ENCODE measurements at places on chromosomes 3 and 15. TPM values are rescaled to one million over a fixed set of nuclear protein-coding genes. Genes with fewer than 3 reads are reported as not detected.

- peak; percentile 39 for DNase-seq
- no peak overlapping the region for H3K27ac ChIP-seq
- H3K4me1 ChIP-seq = no peaks in the 10 kb centered on the region
- H3K27me3 ChIP-seq = 0 out of 2 replicates have a peak, but pooled peaks cover 7% of the 10 kb centered on the region
- H3K36me3 ChIP-seq = no peaks in the 10 kb centered on the region
These were observed 22.3 kb upstream of the LINGO1 start for GRCh38 chr15:77654975-77655374.

GRCh38 chr3:98592345-98592935, 971 bp downstream of the CPOX start:
- H3K4me1 ChIP-seq = peaks cover 12% of the 10 kb centered on the region
- peak overlapping the region; percentile 97 for H3K4me3 ChIP-seq
- H3K36me3 ChIP-seq = peaks cover 14% of the 10 kb centered on the region
- H3K27me3 ChIP-seq = no peaks in the 10 kb centered on the region
- no peak for DNase-seq

- DNase-seq = no peak
- peaks cover 47% of the 10 kb centered on the region for H3K36me3 ChIP-seq
- H3K27ac ChIP-seq = no peak overlapping the region
These were observed 30.5 kb upstream of the GNB5 start for GRCh38 chr15:52221730-52222129.

DNA sequence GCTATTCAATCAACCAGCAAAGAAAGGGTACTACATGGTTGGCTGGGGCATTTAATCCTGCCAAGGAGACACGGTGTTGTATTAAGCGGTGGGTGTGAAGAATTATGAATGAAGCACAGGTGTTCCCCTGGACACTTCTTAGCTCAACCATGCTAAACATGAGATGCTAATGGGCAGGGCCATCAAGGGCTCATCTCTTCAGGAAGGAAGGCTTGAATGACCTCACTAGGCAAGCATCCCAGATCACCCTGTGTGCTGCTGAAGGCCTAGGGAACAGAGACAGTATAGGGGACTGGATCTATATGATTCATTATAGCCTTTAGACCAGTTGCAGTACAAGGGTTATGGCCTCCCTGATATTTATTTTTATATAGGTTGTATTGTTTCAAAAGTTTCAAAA, 221.3 kb upstream of the SLCO3A1 start:
- H3K4me1 ChIP-seq = no peaks in the 10 kb centered on the region
- no peak overlapping the region for H3K4me3 ChIP-seq
- H3K27me3 ChIP-seq = peaks cover 23% of the 10 kb centered on the region
- no peak for DNase-seq
- H3K36me3 ChIP-seq = no peaks in the 10 kb centered on the region

GRCh38 chr3:134313847-134314587, 60.2 kb downstream of the AMOTL2 start:
- peak overlapping the region; percentile 81 for H3K4me3 ChIP-seq
- H3K27me3 ChIP-seq = no peaks in the 10 kb centered on the region
- peaks cover 66% of the 10 kb centered on the region for H3K4me1 ChIP-seq
- peak; percentile 58 for DNase-seq
- no peaks in the 10 kb centered on the region for H3K36me3 ChIP-seq

- no peaks in the 10 kb centered on the region for H3K4me1 ChIP-seq
- no peak overlapping the region for H3K27ac ChIP-seq
- peaks cover 51% of the 10 kb centered on the region for H3K27me3 ChIP-seq
- H3K4me3 ChIP-seq = no peak overlapping the region
- H3K36me3 ChIP-seq = no peaks in the 10 kb centered on the region
These were observed 47.3 kb downstream of the CRABP1 start for GRCh38 chr15:78387246-78388037.

DNA sequence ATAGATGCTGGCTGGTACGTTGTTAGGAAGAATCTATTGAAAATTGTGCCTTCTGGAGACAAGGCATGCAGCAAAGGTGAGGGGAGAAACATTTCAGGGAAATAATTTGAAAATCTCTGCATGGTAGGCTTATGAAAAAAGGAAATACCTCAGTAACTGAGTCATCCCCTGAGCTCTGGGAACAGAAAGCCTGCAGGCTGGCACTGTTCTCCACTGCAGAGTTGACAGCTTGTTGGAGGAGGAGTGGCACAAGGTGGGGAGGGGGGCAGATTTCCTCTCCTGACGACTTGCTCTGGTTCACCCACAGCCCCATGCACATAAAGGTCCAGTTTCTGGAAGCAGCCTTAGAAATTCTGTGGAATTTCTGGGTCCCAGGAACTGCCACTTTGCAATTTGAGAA, 179.4 kb downstream of the ABHD5 start:
- no peaks in the 10 kb centered on the region for H3K36me3 ChIP-seq
- no peaks in the 10 kb centered on the region for H3K27me3 ChIP-seq
- H3K4me1 ChIP-seq = peaks cover 95% of the 10 kb centered on the region
- peak overlapping the region; percentile 97 for H3K27ac ChIP-seq

- peaks cover 14% of the 10 kb centered on the region for H3K36me3 ChIP-seq
- no peaks in the 10 kb centered on the region for H3K27me3 ChIP-seq
- no peak overlapping the region for H3K4me3 ChIP-seq
- no peak for DNase-seq
These were observed 79.4 kb downstream of the DHX30 start for GRCh38 chr3:47882338-47882737.

The STRC gene
- total RNA-seq = 0.22 TPM

The FBXO40 gene
- total RNA-seq = not detected

DNA sequence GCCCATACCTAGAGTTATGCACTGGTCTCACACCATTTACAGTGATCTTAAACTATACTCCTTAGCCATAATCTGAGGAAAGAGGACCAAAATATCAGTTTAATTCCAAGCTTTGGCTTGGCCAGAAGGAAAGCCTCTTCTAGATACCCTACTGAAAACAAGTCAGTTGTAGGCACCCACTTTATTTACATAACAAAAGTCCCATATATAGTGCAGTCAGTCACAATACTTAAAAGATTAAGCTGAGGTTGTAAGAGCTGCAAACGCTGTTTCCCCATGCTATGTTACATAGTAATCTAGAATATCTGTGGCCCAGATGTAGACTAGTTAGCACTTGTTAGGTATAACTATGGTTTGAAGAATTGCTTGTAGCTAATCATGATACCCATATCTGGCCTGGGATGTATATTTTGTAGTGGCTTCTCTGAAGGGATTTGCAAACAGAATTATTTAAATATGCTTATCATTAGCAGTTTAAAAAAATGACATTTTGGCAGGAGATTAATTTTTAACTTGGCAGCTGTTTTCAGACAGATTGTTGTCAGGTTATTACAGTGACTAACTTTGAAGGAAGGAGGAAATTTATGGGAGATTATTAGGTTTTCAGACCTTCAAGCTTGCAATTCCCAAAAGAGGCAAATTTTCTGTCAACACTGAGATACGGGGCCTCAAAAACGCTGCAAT, 160.4 kb upstream of the SLC2A2 start:
- no peaks in the 10 kb centered on the region for H3K36me3 ChIP-seq
- no peak overlapping the region for H3K4me3 ChIP-seq
- peaks cover 18% of the 10 kb centered on the region for H3K4me1 ChIP-seq
- no peak overlapping the region for H3K27ac ChIP-seq
- DNase-seq = no peak

The PDCD10 gene
- total RNA-seq = 80.5 TPM

- H3K4me1 ChIP-seq = peaks cover 38% of the 10 kb centered on the region
- H3K27ac ChIP-seq = no peak overlapping the region
- H3K27me3 ChIP-seq = no peaks in the 10 kb centered on the region
- no peaks in the 10 kb centered on the region for H3K36me3 ChIP-seq
These were observed 28.3 kb upstream of the MYZAP start for GRCh38 chr15:57563416-57563815.

GRCh38 chr15:82710208-82710555, 507 bp upstream of the AP3B2 start:
- no peaks in the 10 kb centered on the region for H3K36me3 ChIP-seq
- DNase-seq = no peak
- H3K4me1 ChIP-seq = no peaks in the 10 kb centered on the region
- H3K27me3 ChIP-seq = no peaks in the 10 kb centered on the region

DNA sequence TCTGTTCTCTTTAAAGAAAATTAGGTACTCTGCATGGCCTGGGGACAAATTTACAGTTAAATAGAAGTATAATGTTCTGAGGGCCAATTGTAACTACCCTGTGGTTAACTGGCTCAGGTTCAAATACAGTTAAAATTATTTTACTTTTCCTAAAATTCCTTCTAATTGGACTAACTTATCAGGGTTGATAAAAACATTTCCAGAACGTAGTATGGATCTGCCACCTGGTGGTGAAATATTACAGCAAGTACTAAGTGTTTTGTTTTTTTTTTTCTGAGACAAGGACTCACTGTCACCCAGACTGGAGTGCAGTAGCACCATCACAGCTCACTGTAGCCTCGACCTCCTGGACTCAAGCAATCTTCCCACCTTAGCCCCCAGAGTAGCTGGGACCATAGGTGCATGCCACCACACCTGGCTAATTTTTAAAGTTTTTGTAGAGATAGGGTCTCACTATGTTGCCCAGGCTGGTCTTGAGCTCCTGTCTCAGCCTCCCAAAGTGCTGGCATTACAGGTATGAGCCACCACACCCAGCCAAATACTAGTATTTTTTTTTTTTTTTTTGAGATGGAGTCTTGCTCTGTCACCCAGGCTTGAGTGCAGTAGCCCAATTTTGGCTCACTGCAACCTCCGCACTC, 29.2 kb downstream of the NEO1 start:
- peaks cover 8% of the 10 kb centered on the region for H3K4me1 ChIP-seq
- H3K36me3 ChIP-seq = no peaks in the 10 kb centered on the region
- H3K27ac ChIP-seq = no peak overlapping the region
- no peaks in the 10 kb centered on the region for H3K27me3 ChIP-seq
- DNase-seq = peak; percentile 61

The GOLGA8J gene
- total RNA-seq = not detected

GRCh38 chr3:81707996-81708395, 53.4 kb downstream of the GBE1 start:
- H3K36me3 ChIP-seq = peaks cover 1% of the 10 kb centered on the region
- H3K27ac ChIP-seq = no peak overlapping the region
- DNase-seq = no peak
- H3K4me3 ChIP-seq = no peak overlapping the region
- H3K27me3 ChIP-seq = no peaks in the 10 kb centered on the region

GRCh38 chr3:4514321-4514720, 21.2 kb downstream of the ITPR1 start:
- no peaks in the 10 kb centered on the region for H3K27me3 ChIP-seq
- H3K36me3 ChIP-seq = no peaks in the 10 kb centered on the region

- peaks cover 27% of the 10 kb centered on the region for H3K36me3 ChIP-seq
- H3K27me3 ChIP-seq = no peaks in the 10 kb centered on the region
- H3K4me3 ChIP-seq = no peak overlapping the region
- no peak for DNase-seq
- no peak overlapping the region for H3K27ac ChIP-seq
These were observed 19.2 kb downstream of the FYCO1 start for GRCh38 chr3:45976191-45977091.

The SLC24A5 gene
- total RNA-seq = not detected

DNA sequence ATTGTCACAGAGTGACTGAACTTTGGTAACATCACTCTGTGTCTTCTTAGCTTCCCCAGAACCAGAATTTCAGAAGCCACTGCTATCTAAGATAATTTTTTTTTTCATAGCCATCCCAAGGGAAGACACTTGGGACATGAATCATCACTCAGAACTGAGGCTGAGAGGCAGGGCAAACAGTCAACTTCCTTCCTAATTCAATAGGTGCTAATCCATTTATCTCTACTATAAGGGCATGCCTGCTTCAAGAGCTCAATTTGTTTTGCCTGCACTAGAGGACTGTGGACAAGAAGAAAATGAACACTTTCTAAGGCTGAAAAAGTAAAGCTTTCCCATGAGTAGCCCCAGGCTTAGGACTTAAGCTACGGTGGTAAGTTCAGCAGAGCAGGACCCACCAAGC, 56.7 kb upstream of the MYRIP start:
- no peak overlapping the region for H3K27ac ChIP-seq
- H3K27me3 ChIP-seq = no peaks in the 10 kb centered on the region
- H3K36me3 ChIP-seq = no peaks in the 10 kb centered on the region
- no peak for DNase-seq
- no peak overlapping the region for H3K4me3 ChIP-seq
- H3K4me1 ChIP-seq = no peaks in the 10 kb centered on the region

- no peak overlapping the region for H3K4me3 ChIP-seq
- H3K27ac ChIP-seq = no peak overlapping the region
- no peaks in the 10 kb centered on the region for H3K4me1 ChIP-seq
- no peak for DNase-seq
- H3K36me3 ChIP-seq = no peaks in the 10 kb centered on the region
These were observed 22.9 kb upstream of the FBLN2 start for GRCh38 chr3:13525827-13526625.

DNA sequence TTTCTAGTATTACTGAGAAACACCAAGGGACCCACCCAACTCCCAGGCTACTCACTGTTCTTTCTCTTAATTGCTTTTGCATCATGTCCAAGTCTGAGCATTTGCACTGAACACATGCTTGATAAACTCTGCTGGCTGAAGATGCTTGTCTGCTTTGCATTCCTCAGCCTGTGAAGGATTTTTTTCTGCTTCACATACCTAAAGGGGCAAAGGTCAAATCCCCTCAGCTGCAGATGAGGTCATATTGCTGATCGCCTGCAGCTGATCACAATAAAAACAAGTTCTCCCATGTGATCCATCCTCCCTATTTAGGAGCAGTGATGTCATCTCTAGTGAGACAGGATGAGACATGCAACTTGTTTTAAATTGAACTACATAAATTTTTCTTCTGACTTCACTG, 84.6 kb upstream of the DCBLD2 start:
- H3K27me3 ChIP-seq = no peaks in the 10 kb centered on the region
- H3K36me3 ChIP-seq = no peaks in the 10 kb centered on the region
- no peak overlapping the region for H3K4me3 ChIP-seq
- H3K4me1 ChIP-seq = peaks cover 52% of the 10 kb centered on the region
- DNase-seq = peak; percentile 53

DNA sequence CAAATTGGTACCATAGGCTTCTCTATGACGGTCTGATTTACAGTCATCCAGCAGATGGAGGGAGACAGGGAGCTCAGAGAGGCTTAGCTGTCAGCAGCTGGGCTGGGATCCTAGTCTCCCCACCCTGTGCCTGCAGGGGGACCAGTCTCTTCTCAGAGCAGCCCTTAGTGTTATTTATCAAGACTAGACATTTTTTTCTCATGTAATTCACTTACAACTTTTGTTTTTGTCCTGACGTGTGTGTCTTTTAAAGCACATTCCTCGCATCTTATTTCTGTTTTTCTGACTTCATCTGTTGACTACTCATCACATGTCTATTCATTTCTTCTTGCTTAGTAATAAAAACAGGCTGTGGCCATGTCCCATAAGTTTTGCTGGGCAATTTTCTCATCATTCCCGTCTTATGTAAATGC, 116.1 kb downstream of the KLF13 start:
- H3K4me3 ChIP-seq = no peak overlapping the region
- peak; percentile 2 for DNase-seq
- H3K36me3 ChIP-seq = no peaks in the 10 kb centered on the region
- peaks cover 3% of the 10 kb centered on the region for H3K4me1 ChIP-seq
- no peaks in the 10 kb centered on the region for H3K27me3 ChIP-seq
- no peak overlapping the region for H3K27ac ChIP-seq

- no peak overlapping the region for H3K27ac ChIP-seq
- DNase-seq = no peak
- no peaks in the 10 kb centered on the region for H3K27me3 ChIP-seq
- peaks cover 28% of the 10 kb centered on the region for H3K36me3 ChIP-seq
- H3K4me3 ChIP-seq = no peak overlapping the region
- H3K4me1 ChIP-seq = peaks cover 19% of the 10 kb centered on the region
These were observed 3.8 kb downstream of the TM2D3 start for GRCh38 chr15:101648356-101648755.

GRCh38 chr3:195613468-195614069, 29.8 kb upstream of the APOD start:
- H3K27me3 ChIP-seq = no peaks in the 10 kb centered on the region
- peak; percentile 12 for DNase-seq
- no peaks in the 10 kb centered on the region for H3K36me3 ChIP-seq
- H3K27ac ChIP-seq = no peak overlapping the region
- H3K4me3 ChIP-seq = no peak overlapping the region

The CLDN18 gene
- not detected for total RNA-seq

- H3K36me3 ChIP-seq = no peaks in the 10 kb centered on the region
- H3K27me3 ChIP-seq = no peaks in the 10 kb centered on the region
- no peaks in the 10 kb centered on the region for H3K4me1 ChIP-seq
These were observed 63.1 kb upstream of the UBE3A start for GRCh38 chr15:25501828-25502446.
